Activated T-helper 1 cell treated with anti-CD3 and anti-CD28 coated beads, Interleukin-2, amount 50 U/mL, for 16 hours (primary cell): ENCODE measurements at places on chromosomes 16 and 17.

- DNase-seq: no peak
These were observed 40.7 kb downstream of the DUSP14 start for GRCh38 chr17:37530420-37530819.

- DNase-seq: no peak
These were observed 12.3 kb downstream of the PLXDC1 start for GRCh38 chr17:39139161-39139511.

- no peak for DNase-seq
These were observed 5.5 kb upstream of the TGFB1I1 start for GRCh38 chr16:31466381-31466841.

DNA sequence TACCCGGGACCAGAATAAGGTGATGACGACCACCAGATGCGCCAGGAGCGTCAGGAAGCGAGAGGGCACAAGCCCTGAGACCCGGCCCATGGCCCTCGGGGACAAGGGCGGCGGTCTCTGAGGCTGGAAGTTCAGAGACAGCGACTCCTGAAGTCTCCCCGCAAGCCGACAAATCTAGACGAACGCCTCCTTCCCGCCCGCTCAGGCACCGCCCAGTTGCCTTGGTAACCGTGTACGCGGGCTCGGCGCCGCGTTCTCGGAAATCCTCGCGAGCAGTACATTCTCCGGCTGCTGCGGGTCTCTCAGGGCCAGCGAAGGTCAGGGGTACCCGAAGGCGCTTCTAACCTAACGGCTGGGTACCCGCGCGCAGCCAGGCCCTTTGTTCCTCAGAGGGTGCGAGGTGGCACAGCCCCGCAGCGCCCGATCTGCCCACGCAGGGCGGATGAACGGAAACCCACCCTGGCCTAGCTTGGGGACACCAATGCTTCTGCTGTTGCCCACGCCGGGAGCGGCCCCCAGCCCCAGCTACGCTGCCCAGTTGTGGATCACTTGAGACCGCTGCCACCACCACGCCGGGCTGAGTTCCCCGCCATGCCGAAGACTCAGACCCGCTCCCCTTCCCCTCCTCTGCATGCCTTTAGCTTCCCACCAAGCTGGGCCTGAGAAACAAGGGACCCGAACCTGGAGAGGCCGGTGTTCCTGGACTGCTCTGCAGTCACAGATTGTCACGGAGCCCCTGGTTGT lies at the start of gene TMEM107:
TMEM107 (minus strand) TSS at position 184 of the 744 bp plus-strand sequence; CDS start at position 90, 94 bp downstream.
- peak; percentile 81 for DNase-seq

DNA sequence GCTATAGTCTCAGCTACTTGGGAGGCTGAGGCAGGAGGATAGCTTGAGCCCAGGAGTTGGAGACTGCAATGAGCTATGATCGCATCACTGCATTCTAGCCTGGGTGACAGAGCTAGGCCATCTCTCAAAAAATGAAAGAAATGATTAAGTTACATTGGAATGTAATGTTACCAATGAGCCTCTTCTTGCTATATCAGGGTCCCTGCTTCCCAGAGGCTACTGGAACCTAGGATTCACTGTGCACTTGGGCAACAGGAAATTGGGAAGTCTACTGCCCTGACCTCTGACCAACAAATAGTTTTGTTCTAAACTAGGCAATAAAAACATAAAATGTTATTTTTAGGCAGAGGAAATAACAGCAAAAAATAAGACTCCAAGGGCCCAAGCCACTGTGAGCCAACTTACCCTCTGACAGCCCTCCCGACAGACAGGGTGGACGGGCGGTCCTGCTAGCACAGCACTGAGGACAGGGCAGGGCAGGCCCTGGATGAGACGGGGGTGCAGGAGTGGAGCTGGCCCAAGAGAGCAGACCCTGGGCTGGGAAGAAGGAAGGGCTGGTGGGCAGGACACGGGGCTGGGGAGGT lies 27.5 kb downstream of the NSMCE1 start:
- no peak for DNase-seq
